ENCODE measurements at places on chromosomes 4 and X.
A peak's percentile ranks its signal among the peaks of the same experiment; 100 is the strongest.

GRCh38 chr4:103108542-103108941, 8.9 kb upstream of the BDH2 start:
- DNase-seq, result no peak

- no peak for DNase-seq
These were observed 127.2 kb downstream of the UBE2K start for GRCh38 chr4:39825090-39825489.

DNA sequence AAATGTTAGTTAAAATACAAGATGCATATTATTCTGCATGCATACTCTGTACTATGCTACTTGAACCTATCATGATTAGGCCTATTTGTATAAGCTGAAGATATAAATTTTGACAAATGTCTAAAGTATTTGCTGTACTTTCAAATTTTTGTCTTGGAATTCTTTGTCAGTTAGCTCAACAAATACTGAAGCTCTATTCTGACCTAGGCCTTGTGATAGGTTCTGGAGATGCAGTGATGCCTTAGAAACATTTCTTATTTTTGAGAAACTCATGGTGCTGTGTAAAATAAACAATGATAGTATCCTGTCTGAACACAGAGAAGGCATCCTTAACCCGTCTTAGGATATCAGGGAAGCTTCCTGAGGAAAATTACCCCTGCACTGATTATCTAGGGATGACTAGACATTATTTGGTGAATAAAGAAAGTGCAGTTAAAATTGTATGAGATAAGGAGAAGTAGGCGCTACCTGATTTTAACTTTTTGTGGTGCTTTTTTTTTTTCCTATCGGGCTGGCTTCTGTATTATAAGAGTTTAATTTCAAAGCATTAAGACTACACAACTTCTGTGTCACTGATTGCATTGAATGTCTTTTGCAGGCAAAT, 43.4 kb downstream of the MOB1B start:
- no peak for DNase-seq

GRCh38 chrX:152632445-152633097, 5.1 kb upstream of the GABRQ start:
- DNase-seq, result peak; percentile 21

DNA sequence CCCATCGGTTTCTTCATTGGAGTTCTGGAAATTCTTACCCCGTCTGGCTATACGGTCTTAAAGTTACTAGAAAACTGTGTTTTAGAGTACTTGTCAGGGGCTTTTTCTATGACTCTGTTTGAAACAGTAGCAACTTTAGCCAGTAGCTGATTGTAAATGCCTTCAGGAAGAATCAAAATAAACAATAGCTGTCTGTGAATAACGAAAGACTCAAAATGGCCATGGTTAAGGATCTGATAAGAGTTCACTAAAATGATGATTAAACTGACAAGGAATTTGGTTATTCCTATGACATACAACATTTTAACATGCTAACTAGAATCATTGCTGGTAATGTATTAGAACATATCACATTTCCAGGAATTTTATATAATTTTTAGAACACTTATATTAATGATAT, 191.0 kb downstream of the EVC2 start:
- DNase-seq, result no peak

DNA sequence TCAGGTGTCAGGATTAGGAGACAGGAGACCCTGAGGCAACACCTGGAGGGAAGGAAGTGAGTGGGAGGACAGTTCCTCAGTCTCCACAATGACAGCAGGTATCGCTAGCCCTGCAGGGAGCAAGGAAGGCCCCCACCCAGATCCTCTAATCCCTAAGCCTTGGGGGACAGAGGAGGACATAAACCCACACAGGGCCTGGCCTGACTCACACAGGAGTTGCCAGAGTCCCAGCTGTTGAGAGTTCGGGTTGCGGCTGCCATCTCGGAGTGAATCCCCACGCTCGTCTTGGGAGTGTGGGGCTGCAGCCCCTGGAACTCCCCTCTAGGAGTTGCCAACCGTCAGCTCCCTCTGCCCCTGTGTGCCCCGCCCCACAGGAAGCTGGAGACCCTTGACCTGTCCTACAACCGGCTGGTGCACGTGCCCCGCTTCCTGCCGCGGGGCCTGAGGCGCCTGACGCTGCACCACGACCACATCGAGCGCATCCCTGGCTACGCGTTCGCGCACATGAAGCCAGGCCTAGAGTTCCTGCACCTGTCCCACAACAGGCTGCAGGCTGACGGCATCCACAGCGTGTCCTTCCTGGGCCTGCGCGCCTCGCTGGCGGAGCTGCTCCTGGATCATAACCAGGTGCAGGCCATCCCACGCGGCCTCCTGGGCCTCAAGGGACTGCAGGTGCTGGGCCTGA, 9.2 kb upstream of the BGN start:
- DNase-seq, result no peak

GRCh38 chr4:118736900-118737299, 51.7 kb downstream of the METTL14 start:
- DNase-seq, result no peak

DNA sequence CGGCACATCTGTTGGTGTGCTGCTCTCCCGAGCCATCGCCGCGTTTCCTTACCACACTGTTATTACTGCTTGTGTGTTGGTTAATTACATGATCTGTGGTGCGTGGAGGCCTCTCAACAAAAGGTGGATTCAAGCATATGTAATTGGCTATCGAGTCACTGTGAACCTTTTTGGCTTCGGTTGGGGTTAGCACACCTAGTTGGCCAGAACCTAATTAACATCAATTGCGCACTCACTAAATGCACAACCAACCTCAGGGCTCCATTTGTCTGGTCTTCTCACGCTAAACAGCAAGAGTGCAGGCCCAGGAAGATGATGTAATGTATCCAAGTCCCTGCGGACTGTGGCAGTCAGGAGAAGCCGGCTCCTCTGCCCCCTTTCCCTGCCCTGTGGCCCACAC, 17.4 kb downstream of the ENPP6 start:
- DNase-seq, result no peak

- no peak for DNase-seq
These were observed 35.7 kb upstream of the GABRQ start for GRCh38 chrX:152601848-152602616.

DNA sequence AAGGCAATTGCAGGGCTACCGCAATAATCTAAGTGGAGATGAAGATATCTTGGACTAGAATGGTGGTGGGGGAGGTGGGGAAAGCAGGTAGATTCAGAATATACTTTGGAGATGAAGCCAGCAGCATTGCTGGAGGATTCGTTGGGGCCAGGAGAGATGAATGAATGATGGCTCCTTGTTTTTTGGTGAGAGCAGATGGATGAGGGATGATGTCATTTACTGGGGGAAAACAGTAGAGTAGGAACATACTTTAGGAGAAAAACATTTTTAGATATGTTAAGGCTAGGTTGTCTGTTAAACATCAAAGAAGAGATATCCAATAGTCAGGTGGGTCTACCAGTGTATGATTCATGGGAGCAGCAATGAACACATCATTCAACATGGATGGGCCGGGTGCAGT, 5.8 kb downstream of the CCDC110 start:
- no peak for DNase-seq

GRCh38 chrX:45765767-45766166, 565.1 kb upstream of the DIPK2B start:
- DNase-seq, result no peak

DNA sequence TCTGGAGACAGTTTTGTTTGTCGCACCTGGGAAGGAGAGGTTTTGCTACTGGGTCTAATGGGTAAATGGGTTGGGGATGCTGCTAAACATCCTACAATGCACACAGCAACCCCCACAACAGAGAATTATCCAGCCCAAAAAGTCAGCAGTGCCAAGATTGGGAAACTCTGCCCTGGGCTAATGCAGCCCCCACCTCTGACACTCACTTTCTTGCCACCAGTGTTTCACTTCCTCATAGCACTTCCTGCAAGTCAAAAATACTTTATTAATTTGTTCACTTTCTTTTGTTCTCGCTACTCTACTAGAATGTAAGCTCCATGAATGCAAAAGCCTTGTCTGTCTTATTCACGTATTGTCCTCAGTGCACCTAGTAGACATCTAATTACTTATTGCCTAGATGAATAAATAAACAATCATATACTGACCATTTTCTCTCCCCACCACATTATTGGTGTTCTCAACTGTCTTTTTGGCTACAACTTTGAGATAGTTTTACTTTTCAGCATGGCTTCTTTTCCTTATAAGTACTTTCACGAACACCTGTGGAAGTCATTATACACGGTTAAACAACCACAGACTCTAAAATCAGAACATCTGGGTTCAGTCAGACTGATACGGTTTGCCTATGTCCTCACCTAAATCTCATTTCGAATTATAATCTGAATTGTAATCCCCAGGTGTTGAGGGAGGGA, 82.0 kb upstream of the PITX2 start:
- no peak for DNase-seq

GRCh38 chrX:101078716-101079598, at the start of gene TMEM35A:
TMEM35A (plus strand) TSS chrX:101078879; CDS start chrX:101079003, 124 bp downstream.
- DNase-seq, result no peak

DNA sequence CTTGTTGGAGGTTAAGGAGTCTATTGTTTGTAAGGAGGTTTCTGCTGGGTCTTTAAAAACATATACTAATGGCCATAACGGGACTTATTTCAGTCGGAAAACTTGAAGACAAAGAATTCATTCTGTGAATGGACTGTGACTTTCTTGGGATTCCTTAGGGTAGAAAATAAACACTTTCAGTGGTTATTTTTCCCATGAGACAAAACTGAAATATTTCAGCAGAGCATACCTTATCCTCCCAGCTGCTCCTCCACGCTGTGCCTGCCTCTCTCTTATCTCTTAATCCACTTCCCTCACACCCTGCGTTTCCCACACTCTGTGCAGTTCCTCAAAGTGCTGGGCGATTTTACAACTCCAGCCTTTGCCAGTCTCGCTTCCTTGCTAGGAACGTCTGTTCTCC, 47.1 kb upstream of the SORBS2 start:
- no peak for DNase-seq

DNA sequence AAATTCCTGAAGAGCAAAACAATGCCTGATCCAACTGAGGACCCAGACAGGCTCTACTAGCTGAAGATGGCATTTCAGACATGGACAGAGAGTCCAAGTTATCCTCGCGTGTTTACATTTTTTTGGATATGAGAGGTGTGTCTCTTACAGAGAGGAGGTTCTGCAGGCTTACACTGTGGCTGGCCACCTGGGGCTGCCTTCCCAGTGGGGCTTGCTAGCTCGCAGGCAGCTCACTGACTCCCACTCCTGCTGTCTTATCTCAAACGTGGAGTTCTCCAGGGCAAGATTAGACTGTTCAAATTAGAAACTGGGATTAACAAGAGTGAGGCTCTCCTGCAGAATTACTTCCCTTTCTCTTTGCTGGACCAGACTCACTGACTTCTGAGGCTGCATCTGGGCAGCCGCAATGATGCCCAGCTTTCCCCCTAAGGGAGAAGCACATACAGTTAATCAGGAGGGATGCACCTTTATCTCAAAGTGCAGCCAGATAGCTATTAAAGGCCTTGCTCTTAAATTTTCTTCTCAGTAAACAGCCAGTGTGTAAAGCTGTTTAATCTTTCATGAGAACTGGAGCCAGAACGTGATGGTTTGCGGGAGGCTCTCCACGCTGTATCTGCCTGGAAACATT, 123.0 kb downstream of the ENPP6 start:
- no peak for DNase-seq

GRCh38 chr4:14023036-14023435, 395.5 kb upstream of the BOD1L1 start:
- DNase-seq, result no peak

GRCh38 chrX:54301516-54301915, 56.3 kb downstream of the WNK3 start:
- no peak for DNase-seq

- no peak for DNase-seq
These were observed 238.4 kb upstream of the PRKX start for GRCh38 chrX:3951859-3952258.

DNA sequence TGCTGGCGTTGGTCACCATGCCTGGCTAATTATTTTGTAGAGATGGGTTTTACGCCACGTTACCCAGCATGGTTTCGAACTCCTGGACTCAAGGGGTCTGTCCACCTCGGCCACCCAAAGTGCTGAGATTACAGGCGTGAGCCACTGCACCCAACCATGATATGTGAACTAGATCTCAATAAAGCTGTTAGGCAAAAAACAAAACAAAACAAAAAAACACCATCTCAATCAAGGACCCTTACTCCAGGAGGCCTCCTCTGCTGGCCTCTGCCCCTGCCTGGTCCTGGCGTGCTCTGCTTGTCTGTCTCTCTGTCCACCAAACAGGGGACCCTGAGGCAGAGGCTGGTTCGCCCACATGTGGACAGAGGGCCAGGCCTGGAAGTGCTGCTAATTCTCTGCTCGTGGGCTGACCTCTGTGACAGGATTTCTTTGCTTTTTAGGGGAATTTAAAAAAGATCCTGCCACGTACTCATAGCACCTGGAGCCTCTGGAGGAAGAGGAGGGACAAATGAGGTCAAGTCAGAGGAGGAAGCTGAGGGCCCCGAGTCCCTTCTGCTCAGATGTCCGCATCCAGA, 32.7 kb upstream of the WFS1 start:
- no peak for DNase-seq

DNA sequence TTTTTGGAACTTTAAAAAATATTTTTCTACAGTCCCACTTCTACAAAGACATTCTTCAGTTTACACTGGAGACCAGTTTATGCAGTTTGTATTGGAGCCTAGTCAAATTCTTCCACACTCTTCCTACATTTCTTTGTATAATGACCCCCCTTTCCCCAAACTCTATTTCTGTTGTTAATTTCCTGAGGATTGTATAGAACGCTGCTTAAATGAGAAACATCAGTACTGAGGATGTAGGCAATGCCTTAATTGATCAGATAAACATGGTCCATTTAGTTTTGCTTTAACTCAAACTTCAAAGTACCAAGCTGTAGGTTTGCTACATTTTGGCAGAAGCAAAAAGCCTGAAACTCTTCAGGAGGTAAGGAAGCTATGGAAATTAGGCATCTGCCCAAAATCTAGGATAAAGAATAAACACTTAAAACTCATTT, 155.5 kb downstream of the SLC7A11 start:
- no peak for DNase-seq

DNA sequence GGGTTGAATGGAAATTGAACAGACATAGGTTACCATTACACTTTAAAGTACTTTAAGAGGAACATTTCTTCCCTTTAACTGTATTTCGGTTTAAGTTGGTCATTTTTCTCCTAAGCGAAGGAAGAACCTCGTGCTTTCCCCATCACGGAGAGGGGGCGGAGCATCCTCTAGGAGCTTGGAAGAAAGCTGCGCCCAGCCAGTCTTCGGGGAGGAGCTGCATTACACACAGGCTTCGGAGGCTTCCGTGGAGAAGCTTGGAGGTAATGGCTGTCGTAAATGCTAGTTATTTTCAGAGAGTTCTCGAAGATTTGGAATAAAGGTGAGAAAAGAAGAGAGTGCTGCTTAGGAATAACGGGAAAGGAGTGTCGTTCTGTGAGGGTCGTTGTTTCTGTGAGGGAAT, at the start of gene PWWP3B:
Gene PWWP3B, plus strand, starts transcription at position 199 of the 400 bp plus-strand sequence. CDS start 37,128 bp downstream, outside the sequence.
- no peak for DNase-seq
